ENCODE measurements at places on chromosomes 12 and 14.

GRCh38 chr12:47068539-47068938 is 10.9 kb upstream of the PCED1B start:
- DNase-seq = no peak

GRCh38 chr14:31893221-31893757 is 183.8 kb upstream of the ARHGAP5 start:
- DNase-seq = no peak

DNA sequence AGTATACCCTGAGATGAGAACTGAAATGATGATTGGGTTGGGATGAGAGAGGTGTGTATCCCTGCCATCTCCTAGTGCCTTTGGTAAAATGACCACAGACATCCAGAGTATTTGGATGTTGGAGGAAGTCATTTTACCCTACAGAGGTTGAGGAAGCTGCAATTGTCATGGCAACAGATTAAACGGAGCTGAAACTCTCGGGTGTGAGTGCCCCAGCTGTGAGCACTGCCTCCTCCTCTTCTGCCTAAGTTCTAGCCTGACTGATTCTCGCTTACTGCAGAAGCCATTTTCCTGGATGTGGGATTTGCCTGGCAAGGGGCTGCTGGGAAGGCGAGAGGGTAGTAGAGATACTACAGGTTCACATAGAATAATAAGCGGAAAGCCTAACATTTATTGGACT is 10.3 kb upstream of the PPP4R4 start:
- no peak for DNase-seq

DNA sequence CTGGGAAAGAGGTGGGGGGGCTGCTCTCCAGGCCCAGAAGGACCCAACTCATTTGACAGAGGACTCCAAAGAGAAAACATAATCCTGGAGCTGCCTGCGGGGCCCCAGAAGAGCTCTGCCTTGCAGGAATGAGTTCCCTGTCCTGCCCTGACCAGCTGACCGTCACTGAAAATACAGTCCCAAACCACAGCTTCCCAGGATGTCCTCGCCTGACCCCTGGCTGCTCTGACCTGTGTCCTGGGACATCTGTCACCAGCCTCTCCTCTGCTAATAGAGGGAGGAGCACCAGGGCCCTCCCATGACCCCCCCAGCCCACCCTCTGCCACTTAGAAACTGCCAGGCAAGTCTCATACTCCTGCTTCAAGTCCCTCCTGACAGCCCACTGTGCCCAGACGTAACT is 9.8 kb downstream of the FIGNL2 start:
- no peak for DNase-seq

- no peak for DNase-seq
Observed at GRCh38 chr14:99872786-99873440, 79.7 kb downstream of the EML1 start.

GRCh38 chr12:103600967-103601728 is 14.1 kb downstream of the STAB2 start:
- DNase-seq = no peak

DNA sequence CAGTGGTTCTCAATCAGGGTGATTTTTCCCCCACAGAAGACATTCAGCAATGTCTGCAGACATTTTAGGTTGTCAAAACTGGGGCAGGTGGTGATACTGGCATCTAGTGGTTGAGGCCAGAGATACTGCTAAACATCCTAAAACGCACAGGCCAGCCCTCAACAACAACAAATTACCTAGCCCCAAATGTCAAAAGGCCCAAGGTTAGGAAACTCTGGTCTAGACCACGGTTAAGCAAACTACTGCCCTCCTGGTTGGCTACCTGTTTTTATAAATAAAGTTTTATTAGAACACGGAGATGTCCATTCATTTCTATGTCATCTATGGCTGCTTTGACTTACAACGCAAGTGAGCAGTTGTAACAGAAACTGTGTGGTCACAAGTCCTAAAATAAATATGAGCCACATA is 186.7 kb downstream of the EFCAB11 start:
- DNase-seq = no peak

- no peak for DNase-seq
Observed at GRCh38 chr12:104865080-104865479, 93.0 kb downstream of the SLC41A2 start.

GRCh38 chr12:7667125-7667524 is 1.4 kb upstream of the APOBEC1 start:
- DNase-seq = no peak

GRCh38 chr12:65526311-65526710 is 247.8 kb downstream of the MSRB3 start:
- DNase-seq = no peak

- no peak for DNase-seq
Observed at GRCh38 chr12:48292040-48292439, 58.7 kb downstream of the ZNF641 start.

DNA sequence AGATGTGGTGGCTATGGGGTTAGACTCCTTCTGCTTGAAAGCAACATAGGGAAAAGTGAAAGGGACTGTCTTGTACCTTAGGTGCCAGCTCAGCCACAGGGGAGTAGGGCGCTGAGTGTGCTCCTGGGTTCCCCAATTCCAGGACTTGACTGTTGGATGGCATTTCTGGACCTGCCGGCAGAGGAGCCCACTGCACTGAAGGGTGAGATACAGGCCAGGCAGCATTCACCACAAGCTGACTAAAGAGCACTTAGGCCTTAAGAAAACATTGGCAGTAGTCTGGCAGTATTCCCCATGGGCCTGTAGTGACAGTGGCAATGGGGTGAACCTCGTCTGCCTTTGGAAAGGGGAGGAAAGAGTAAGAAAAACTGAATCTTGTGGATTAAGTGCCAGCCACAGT is 67.1 kb upstream of the TMTC2 start:
- DNase-seq = no peak

GRCh38 chr12:132154941-132155770 is 10.9 kb downstream of the NOC4L start:
- no peak for DNase-seq

DNA sequence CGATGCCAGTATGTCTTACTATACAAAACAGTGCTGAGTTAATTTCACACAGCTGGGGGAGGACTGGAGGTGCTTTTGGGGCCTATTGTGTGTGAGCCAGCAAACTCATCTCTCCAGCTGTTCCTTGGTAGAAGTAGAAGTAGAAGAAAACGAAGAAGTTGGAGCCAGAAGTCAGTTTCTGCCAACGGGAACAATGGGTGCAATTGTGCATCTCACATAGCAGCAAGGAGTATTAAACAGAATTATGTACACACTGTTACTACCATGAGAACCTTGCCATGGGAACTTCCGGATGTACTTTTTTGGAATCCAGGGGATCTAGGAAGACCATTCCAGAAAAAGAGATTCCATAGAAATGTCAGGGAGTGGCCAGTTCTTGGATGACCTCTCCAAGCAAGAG is 88.6 kb downstream of the VCPKMT start:
- no peak for DNase-seq

DNA sequence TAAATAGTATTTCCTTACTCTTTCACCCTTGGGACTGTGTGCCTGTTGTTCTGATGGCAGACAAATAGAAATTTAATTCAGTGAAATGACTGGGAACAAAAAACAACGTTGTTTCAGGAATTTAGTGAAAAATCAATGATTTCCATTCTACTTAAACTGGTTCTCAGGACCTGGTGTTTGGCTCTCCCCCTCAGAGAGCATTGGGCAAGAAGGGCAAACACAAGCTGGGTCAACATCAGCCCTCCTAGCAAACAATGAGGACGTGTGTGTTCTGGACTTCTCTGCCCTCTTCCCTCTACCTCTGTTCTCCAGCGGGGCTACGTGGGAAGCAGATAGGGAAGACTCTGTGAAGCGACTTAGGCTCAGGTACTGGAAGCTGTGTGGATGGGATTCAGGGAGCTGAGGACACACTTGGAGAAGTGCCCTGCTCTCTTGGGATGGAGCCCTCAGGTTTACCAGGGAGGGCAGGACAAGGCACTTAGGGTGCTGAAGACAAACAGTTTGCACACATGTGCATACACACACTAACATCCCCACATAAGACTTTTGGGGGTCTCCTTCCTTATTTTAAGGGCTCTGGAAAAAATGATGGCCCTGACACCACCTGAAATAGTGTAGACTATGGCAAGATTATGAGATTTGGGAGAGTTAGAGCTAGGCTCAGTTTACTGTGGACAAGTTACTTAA is 7.6 kb upstream of the SERPINA1 start:
- DNase-seq = no peak

GRCh38 chr12:120342175-120343038 is 14.8 kb upstream of the PLA2G1B start:
- DNase-seq = no peak

- no peak for DNase-seq
Observed at GRCh38 chr14:37544407-37544806, 50.6 kb downstream of the FOXA1 start.

DNA sequence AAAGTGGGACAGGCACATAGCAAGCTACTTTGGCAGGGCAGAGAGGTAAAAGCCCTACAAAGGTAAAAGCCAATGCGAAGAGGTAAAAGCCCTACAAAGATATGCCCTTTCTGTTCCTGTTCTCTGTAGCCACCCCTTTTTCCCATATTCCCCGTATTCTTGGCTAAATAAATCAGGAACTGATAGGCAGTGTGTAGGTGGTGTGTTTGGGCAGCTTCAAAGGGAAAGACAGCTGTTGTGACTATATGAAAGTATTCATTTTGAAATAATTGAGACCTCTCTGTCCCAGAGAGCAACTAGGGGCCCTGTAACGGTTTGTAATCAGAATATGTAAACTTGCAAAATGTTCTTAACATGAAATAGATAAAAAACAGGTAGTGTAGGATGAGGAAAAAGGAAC is 11.3 kb upstream of the SLC41A2 start:
- no peak for DNase-seq

GRCh38 chr12:121580959-121581685 is at the start of gene KDM2B:
TSS of gene KDM2B (minus strand) at chr12:121581023. CDS start at chr12:121580911, 112 bp downstream.
- DNase-seq = no peak

GRCh38 chr14:21428930-21429329 is 27.0 kb downstream of the CHD8 start:
- no peak for DNase-seq

- no peak for DNase-seq
Observed at GRCh38 chr14:59239022-59239421, 50.6 kb downstream of the DAAM1 start.

- DNase-seq = no peak
Observed at GRCh38 chr12:53161119-53161911, 19.2 kb upstream of the ZNF740 start.

GRCh38 chr12:111598637-111599452 is at the start of gene ATXN2:
TSS of gene ATXN2 (minus strand) at chr12:111599315. CDS start at chr12:111599034, 281 bp downstream.
- no peak for DNase-seq

DNA sequence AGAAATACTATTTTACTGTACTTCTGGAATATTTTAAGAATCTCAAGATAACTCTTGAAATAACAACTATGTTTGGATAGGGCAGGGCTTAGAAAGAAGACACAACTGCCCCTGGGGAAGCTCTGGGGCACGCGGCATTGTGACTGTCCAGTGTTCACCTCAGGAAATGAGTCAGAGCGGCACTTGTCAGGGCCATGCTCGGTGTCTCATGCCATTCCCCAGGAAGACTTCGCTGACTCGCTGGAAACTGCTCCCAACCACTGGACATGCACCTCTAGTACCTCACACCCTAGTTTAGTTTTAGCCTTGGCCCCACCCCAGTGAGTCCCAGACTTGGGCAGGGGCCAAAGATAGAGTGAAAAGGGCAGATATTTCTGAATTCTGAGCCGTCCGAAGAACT is 192.0 kb downstream of the TTC7B start:
- DNase-seq = no peak

DNA sequence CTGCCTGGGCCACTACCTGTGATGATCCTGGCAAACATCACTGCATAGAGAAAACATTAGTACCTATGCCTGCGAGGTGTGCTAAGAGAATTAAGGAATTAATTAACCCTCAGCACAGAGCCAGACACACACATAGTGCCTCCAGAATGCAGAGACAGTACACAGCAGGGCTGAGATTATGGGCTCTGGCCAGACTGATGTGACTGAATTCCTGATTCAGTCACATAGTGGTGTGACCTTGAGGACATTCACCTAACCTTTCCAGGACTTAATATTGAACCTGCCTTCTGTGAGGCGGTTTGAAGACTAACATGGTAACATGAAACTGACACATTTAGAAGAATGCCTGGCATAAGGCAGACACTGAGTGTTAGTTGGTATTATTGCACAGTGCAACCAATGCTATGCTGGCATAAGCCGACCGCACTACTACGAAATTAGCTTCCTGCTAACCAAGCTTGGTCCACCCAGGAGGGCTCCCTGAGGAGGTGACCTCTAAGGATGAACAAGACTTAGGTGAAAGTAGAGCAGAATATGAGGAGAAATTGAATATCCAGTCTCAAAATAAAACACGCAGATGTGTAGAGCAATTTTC is 32.0 kb upstream of the SELPLG start:
- DNase-seq = no peak

DNA sequence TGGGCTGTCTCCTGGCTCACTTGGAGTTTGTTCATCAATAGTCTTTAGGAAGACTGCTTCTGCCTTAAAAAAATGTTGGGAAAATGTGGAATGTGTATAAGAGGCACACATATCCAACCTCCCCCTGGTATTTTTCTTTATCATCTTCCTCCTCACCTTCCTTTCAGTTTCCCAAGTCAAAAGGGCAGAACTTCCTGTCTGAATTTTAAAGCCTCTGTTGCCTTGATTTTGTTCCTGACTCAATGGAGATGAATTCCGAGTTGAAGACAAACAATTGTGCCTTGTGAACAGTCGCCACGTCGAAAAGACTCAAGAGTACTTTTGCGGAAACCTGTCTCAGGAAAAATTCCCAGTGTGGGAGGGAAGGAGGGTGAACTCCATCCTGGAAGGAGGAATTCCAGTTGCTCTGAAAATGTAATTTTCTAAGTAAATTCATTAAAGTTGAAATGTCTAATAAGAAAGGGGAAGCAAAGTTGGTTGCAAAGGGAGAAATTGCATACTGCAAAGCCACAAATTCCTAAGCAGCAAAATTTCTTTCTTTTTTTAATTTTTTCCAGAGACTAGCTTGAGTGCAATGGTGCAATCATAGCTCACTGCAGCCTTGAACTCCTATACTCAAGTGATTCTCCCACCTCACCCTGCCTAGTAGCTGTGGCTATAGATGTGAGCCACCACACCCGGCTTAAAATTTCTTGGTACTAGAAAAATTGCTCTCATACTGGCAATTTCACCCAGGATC is 50.2 kb upstream of the ELK3 start:
- no peak for DNase-seq

DNA sequence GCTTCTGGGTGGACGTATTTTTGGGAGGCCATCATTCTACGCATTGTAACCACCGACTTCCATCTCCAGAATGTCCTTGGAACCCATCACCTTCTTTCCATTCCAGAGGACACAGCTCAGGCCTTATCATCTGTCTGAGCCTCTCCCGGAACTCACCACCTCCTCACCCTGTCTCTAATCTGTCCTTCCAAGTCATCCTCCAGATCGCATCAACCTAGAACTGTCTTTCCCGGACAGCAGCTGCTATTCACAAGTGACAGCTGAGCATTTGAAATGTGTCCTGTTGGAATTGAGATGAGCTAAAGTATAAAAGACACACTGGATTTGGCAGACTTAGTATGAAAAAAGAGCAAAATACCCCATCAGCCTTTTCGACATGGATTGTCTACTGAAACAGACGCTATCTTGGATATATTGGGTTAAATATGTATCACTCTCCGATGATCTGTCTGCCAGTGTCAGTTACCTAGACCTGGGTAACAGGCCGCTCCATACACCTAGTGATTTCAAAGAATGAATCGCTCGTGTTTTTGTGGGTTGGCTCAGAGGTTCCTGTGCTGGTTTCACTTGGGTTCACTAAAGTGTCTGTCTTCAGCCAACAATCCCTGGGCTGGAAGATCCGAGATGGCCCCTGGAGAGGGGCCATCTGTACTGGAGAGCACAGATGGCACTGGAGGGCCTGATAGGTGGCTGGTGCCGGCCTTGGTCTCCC is 104.4 kb upstream of the RFLNA start:
- DNase-seq = no peak
